ENCODE measurements at places on chromosomes 5 and 9. TPM values are rescaled to one million over a fixed set of nuclear protein-coding genes. Genes with fewer than 3 reads are reported as not detected.

Gene BAAT
- total RNA-seq, result 0.48 TPM

Gene LNPEP
- total RNA-seq, result 9.6 TPM

Gene FYB1
- 17.1 TPM for total RNA-seq

Gene NRARP
- 3.5 TPM for total RNA-seq

Gene ARL14EPL
- not detected for total RNA-seq

Gene PTGDS
- total RNA-seq, result not detected

Gene SYK
- 0.01 TPM for total RNA-seq

Gene LIX1
- total RNA-seq, result not detected

Gene RASGEF1C
- total RNA-seq, result 0.15 TPM

Gene BHMT2
- not detected for total RNA-seq

Gene TNFSF15
- 0.36 TPM for total RNA-seq

Gene INSYN2B
- 0.64 TPM for total RNA-seq

Gene GNA14
- total RNA-seq, result not detected

Gene OR13J1
- total RNA-seq, result not detected

Gene GADD45G
- total RNA-seq, result 0.21 TPM

Gene HTR4
- not detected for total RNA-seq

Gene ZNF189
- 6.2 TPM for total RNA-seq

Gene TMEM174
- not detected for total RNA-seq

Gene EIF4E1B
- not detected for total RNA-seq

Gene FCN2
- total RNA-seq, result not detected

Gene HCN1
- not detected for total RNA-seq

Gene TXNDC8
- not detected for total RNA-seq

Gene ACTL7B
- not detected for total RNA-seq

Gene MORN5
- not detected for total RNA-seq

Gene PCDHGB4
- total RNA-seq, result 0.88 TPM

Gene NUTM2F
- not detected for total RNA-seq

Gene TRIO
- total RNA-seq, result 114 TPM

Gene ACER2
- 3.0 TPM for total RNA-seq

Gene PCDHGA7
- 0.84 TPM for total RNA-seq

All from A549 treated with DMSO at 1 μM for 4 hours (cell line).